ENCODE measurements at places on chromosomes 6 and 20. TPM values are rescaled to one million over a fixed set of nuclear protein-coding genes. Genes with fewer than 3 reads are reported as not detected.

SIRPD gene
- total RNA-seq, result not detected

CNR1 gene
- 9.8 TPM for total RNA-seq

NKX2-2 gene
- not detected for total RNA-seq

ADGRF5 gene
- total RNA-seq, result 36.3 TPM

SLC12A5 gene
- total RNA-seq, result not detected

F13A1 gene
- total RNA-seq, result 41.6 TPM

C20orf202 gene
- total RNA-seq, result not detected

SLC17A3 gene
- total RNA-seq, result not detected

SYNDIG1 gene
- total RNA-seq, result 0.15 TPM

BIRC7 gene
- total RNA-seq, result not detected

- ATAC-seq, result no peak
Observed at GRCh38 chr6:57116776-57117175, 26.8 kb downstream of the ZNF451 start.

GRCh38 chr6:64580346-64580745, 944.7 kb downstream of the PHF3 start:
- no peak for ATAC-seq

GRCh38 chr6:142592876-142593275, 291.1 kb downstream of the ADGRG6 start:
- ATAC-seq, result no peak

GRCh38 chr6:39092124-39092523, 22.9 kb downstream of the SAYSD1 start:
- ATAC-seq, result no peak

- ATAC-seq, result no peak
Observed at GRCh38 chr6:143079325-143079640, 18.6 kb downstream of the AIG1 start.

GRCh38 chr6:137146206-137146605, 27.2 kb downstream of the IL22RA2 start:
- ATAC-seq, result no peak

- ATAC-seq, result no peak
Observed at GRCh38 chr6:48610846-48611245, 499.8 kb upstream of the PTCHD4 start.

- ATAC-seq, result no peak
Observed at GRCh38 chr20:63090682-63091571, 84.2 kb upstream of the BHLHE23 start.

GRCh38 chr6:52352239-52353018, 9.5 kb upstream of the PAQR8 start:
- ATAC-seq, result peak; percentile 77

- peak; percentile 36 for ATAC-seq
Observed at GRCh38 chr20:2879146-2879545, 5.9 kb downstream of the PTPRA start.

DNA sequence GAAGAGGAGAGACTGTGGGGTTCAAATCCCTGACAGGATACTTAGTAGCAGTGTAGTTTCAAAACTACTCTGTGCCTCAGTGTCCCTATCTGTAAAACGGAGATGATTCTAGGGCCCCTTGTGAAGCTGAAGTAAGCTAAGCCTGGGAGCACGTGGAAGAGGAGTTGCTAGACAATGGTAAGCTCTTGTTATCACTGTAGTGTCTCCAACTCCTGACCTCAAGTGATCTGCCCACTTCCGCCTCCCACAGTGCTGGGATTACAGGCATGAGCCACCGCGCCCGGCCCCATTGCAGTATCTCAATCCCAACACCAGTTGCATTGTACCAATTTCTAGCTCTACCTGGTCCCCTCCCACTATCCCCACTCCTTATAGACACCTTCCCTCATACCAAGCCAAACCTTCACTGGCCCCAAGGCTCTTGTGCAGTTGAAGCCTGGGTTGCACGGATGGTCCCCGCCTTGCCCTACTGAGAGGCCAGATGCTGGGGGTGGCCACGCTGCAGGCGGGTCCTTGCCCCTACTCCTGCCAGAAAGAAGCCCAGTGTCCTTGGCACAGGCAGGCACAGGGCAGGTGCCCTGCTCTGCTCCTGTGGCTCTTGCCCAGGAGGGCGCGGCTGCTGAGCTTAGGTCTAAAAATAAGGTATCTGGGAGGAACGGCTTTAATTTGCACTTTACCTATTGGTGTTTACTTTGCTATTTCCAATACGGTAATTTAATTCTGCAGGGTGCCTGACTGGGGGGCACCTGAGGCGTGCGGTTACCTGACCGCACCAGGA, 118.1 kb downstream of the VEGFA start:
- ATAC-seq, result no peak

DNA sequence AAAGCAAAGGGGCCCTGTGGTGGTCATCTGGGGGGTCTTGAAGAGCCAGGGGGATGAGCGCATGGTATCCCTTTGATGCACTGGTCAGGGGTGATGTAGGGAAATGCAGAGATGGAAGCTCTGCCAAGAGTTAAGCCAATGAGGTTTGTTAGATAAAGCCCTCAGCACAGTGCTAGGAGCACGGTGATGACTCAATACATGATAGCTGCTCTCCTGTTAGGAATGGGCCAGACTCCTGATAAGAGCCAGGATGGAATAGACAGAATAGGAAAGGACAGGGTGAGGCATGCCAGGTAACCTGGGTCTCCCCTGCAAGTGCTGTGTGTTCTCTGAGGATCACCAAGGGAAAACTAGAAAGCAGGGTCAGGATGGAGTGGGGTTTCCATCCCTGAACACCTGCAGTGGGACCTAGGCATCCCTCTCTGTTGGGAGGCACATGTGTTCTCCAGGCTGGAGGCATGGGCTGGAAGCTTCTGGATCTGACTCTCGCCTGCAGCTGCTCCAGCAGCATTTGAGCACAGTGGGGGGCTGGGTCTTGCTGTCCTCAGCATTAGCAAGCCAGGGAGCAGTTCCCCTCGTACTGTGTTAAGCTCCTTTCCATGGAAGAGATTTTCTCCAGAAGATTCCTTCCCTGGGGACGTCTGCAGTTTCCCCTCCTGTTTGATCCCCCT, 71.8 kb upstream of the TIAM2 start:
- ATAC-seq, result no peak

DNA sequence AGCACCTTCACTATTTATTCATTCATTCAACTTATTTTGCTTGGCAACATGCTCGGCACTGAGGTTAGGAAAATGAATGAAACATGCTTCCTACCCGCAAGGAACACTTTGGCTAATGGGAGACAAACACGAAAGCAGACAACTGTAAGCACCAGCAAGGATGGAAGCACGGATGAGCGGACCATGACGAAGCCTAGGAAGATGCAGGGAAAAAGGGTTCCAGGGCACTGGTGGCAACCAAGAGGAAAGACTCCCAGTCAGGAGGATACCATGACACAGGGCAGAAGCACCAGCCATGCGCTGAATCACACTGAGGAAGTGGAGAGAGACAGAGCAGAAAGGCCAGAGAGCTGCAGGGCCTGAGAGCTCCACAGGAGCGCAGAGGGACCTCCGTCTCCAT, 9.8 kb downstream of the PDE10A start:
- ATAC-seq, result no peak

- ATAC-seq, result no peak
Observed at GRCh38 chr20:1186367-1186991, 1.7 kb upstream of the TMEM74B start.

DNA sequence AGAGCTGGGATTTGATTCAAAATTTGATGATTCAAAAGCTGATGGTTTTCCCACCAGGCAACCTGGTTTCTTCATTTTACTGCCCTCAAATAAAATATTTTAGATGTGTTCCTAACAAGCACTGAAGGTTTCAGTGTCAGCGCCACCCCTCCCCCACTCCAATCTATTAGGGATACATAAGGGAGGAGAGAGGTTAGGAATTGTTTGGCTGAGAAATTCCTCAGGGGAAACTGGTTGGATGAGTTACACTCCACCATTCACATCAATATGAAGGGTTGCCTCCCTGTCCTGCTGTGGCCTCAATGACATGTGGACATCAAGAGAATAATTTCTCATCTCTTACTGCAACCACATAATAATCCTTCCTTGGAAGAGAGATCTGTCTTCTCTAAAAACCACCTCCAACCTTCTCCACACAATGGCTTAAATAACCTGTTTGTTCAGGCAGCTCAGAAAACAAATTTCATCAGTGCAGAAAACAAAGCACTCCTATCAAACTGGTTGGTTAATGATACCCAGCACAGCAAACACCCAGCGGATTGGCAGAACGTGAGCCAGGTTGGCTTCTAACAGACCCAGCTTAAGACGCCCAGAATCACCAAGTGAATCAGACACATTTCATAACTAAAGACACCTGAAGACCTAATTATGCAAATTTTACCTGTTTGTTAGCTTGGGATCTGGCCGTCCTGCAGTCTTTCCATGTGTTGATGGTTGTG, 136.0 kb upstream of the SGK1 start:
- no peak for ATAC-seq

GRCh38 chr6:160188773-160189172, 67.2 kb downstream of the SLC22A1 start:
- no peak for ATAC-seq

DNA sequence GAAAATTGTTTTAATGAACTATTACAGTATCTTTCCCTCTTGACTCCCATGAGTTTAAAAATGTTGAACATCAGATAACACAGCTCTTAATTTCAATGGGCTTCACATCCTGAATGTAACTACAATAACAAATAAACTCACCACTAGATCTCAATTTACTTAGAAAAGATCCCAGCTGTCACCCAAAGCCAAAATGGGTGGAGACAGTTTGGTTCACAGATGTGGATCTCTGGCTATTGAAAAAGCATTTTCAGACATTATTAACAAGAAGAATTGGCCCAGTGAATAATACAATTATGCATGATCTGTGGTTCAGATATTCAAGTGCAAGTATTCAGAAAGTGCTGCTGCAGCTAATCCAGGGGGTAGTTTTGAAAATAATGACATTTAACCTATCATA, 184.7 kb upstream of the RALGAPA2 start:
- ATAC-seq, result no peak

DNA sequence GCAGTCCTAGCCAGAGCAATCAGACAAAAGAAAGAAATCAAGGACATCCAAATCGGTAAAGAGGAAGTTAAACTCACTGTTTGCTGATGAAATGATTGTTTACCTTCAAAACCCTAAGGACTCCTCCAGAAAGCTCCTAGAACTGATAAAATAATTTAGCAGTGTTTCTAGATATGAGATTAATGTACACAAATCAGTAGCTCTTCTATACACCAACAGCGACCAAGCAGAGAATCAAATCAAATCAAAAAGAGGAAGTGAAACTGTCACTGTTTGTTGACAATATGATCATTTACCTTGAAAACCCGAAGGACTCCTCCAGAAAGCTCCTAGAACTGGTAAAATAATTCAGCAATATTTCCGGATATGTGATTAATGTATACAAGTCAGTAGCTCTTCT, 21.7 kb downstream of the SERPINB9 start:
- ATAC-seq, result no peak

DNA sequence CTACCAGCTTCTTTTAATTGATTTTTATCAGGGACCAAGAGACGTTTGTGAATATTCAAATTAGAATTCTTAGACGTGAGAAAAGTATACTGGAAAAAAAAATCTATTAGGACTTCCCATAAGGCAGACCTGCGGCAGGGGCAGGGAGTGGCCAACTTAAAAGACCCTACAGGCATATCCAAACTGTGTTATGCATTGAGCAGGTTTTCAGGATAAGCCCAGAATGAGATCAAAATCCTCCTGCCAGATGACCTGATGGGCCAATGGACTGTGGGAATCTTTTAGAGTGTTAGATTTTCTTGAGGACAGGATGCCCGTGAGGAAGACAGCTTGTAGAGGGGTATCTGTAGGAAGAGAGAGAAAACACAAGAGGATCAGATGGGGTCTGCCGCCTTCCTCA, 391.5 kb downstream of the CD83 start:
- ATAC-seq, result no peak
